Posterior vena cava (tissue), 2 donors: ENCODE measurements at places on chromosomes 7 and 10. TPM values are rescaled to one million over a fixed set of nuclear protein-coding genes. Genes with fewer than 3 reads are reported as not detected.

ANKRD30A gene
- not detected for total RNA-seq

DNA sequence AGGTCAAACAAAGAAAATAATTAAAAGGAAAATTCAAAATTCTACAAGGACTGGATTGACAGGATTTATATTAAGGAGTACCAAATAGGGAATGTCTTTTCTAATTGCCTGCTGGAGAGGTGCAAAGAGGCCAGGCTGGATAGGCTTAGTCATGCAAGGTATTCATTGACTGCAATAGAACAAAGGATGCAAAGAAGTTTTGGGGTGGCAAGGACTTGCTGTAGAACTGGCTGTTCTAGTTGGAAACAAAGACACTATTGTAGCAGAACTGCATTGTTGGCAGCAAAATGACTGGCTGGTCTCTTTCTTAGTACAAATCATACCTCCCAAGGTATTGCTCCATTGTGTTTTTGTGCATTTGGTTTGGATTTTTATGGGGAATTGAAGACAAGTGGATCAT is 10.1 kb downstream of the ITGB8 start:
- no peak for DNase-seq

EVX1 gene
- total RNA-seq: not detected

- no peak for DNase-seq
Observed at GRCh38 chr7:93719546-93719945, 145.0 kb upstream of the CALCR start.

DNA sequence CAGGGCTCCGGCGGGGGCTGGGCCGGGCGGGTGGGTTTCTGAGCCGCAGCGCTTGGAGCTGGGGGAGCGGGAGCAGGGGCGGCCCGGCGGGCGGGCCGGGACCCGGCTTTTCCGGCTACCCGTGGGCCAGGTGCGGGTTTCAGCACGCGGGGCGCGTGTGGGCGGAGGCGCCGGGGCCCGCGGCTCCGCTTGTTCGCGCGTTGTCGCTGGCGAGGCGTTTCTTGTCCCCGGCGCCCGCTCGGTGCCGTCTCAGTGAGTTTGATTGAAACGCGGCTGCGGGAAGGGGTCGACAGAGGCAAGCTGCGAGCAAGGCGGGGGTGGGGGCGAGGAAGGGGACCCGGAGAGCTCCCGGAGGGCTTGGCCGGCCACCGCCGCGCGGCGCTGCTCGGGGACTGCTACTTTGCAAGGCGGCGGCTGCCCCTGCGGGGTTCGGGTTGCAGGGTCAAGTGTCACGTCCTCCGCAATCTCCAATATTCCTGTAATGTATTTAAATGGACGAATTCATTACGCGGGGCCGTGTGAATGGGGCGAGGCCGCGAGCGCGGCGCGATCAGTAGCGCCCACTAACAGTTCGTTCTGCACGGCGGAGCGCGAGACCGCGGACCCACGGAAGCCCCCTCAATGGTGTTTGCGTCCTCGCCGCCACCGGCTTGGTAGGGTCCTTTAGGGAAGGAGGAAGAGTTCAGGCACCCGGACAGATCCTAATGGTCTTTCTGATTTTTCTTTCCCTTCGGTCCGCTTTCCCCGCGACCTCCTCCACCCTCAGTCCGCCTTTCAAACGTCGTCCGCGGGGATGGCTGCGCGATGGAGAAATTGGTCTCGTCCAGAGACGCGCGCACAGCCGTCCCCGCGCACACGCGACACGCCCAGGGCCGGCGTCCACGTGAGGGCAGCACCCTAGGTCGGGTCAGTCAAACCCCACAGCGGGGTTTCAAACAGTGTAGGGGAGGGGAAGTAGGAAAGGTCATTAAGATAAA is 76.9 kb downstream of the INSIG1 start:
- no peak for DNase-seq

DNA sequence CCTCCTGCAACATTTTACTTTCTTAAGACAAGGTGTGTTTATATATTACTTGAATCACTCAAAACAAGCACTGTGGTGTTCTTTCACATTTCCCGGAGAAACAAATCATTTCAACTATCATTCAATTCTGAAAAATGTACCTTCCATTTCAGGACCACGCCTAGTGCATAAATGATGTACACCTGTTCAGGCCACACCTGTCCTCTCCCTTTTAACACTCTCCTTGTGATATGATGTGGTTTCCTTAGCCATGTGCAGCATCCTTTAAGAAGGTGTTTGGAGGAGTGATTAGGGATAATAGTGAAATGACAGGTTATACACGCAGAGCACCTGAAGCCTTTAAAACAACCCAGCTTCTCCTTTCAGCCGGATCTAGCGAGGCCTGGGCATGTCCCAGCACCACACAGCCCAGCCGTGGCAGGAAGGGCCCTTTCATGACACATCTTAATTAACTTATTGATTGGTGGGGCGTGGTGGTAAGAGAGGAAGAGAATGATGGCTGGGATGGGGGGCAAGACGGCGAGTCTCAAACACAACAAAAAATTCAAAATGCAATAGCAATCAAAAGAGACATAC is 26.9 kb downstream of the ABLIM1 start:
- DNase-seq: no peak

DNA sequence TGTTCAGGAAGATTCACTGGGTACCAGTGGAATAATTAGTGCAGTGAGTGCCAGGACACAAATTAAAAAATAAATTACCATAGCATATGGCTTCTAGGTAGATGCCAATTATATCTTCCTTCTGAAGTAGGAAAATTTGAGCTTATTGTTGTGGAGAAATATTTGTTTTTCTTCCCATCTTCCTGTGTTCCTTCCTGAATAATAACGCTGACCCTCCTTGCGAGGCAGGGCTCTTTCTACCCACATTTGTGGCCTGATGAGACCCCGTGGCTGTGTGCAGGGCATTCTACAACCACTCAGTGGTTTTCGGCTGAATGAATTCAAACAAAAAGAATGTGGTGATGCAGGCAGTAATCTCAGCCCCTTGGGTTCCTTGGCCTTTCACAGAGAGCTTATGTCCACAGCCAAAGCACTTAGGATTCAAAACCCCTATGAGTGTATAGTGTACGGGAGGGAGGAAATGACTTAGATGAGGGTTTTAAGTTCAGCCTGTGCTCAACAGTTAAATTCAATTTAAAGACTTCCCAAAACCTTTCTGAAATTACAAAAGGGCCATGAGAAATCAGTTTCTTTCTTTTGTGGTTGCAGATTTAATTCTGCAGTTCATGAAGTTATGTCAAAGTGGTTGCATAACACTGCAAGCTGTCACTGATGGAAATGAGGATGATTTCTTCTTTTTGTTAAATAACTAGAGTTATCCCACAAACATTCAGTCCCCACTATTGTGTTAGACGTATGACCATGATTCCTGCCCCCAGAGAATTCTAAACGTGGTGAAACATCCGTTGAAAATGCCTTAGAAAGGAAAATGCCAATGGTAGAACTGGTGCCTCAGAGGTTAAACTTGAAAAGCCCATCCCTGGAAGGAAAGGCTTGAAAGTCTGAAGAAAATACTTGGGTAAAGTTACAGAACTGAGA is 255.3 kb downstream of the FZD1 start:
- no peak for DNase-seq

DNA sequence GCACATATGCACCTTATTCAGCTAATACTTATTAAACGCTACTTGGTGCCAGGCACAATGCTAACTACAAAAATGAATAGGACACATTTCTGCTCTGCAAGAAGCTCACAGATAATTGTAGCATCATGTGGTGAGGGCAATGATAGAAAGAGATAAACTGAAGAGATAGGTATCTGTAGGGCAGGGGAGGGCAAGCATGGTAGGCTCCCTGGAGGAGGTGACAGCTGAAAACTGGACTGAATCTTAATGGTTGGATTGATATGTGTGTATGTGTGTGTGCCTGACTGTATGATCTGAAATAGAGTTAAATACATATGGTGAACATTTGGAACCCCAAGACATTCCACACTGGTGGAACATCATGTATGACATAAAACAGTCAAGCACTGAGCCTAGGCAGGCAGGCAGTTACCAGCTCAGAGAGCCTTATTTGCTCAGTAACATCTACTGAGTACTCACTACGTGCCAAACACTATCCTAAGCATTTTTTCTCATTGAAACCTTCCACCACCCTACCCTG is 4.8 kb upstream of the CEP55 start:
- no peak for DNase-seq

GRCh38 chr10:83038631-83039030 is 1100.7 kb upstream of the GHITM start:
- no peak for DNase-seq

DNA sequence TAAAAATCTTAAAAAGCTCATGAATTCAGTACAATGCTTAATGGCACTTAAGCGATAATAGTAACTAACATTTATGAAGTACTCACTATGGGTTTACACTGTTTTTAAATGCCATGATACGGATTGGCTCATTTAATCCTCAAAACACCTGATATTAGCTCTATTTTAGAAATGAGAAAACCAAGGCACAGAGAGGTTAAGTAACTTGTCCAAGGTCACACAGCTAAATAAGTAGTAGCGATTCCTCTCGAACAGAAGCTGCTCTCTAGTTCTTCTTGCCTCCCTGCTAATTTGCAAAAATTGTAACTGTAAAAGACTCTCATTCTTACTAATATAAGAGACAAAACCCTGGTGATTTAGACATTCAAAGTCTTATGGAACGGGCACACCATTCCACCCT is 110.7 kb upstream of the RHEB start:
- DNase-seq: no peak

LIPK gene
- total RNA-seq: not detected

DNA sequence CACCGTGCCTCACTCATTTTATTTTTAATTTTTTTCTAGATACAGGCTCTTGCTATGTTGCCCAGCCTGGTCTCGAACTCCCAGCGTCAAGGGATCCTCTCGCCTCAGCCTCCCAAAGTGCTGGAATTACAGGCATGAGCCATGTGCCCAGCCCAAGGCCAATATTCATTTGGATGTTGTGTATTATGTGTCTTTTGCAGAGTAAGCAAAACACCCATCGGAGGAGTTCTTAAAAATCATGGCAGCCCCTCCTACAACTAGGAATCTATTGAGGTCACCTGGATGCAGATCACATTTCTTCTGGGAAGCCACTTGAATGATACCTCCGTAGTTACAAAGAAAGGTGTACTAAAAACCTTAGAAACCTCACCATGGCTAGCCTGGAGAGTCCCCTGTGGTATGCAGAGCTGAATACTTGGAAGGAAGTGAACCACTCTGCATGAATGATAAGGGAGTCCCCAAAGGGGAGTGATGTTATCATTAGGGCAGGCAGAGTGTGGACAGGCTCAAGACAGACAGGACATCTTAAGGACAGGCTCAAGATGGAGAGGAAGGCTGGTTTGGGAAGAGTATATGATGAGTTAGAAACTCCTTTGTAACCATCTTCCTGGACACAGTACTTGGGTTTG is 185.7 kb downstream of the TAX1BP1 start:
- no peak for DNase-seq

DNA sequence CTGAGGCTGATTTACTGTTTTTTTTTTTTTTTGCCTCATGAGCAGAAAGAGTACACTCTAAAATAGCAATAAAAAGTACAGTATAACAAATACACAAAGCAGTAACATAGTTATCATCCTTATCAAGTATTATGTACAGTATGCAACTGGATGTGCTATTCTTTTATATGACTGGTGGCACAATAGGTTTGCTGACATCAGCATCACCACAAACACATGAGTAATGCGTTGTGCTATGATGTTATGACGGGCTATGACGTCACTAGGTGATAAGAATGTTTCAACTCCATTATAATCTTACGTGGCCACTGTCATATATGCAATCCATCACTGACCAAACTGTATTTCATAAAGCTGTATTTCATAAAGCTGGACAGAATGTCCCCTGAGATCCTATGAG is 189.2 kb upstream of the GLI3 start:
- DNase-seq: no peak
